Hematopoietic multipotent progenitor cell (in vitro differentiated cells): ENCODE measurements at places on chromosomes 11 and 22. TPM values are rescaled to one million over a fixed set of nuclear protein-coding genes. Genes with fewer than 3 reads are reported as not detected.

DNA sequence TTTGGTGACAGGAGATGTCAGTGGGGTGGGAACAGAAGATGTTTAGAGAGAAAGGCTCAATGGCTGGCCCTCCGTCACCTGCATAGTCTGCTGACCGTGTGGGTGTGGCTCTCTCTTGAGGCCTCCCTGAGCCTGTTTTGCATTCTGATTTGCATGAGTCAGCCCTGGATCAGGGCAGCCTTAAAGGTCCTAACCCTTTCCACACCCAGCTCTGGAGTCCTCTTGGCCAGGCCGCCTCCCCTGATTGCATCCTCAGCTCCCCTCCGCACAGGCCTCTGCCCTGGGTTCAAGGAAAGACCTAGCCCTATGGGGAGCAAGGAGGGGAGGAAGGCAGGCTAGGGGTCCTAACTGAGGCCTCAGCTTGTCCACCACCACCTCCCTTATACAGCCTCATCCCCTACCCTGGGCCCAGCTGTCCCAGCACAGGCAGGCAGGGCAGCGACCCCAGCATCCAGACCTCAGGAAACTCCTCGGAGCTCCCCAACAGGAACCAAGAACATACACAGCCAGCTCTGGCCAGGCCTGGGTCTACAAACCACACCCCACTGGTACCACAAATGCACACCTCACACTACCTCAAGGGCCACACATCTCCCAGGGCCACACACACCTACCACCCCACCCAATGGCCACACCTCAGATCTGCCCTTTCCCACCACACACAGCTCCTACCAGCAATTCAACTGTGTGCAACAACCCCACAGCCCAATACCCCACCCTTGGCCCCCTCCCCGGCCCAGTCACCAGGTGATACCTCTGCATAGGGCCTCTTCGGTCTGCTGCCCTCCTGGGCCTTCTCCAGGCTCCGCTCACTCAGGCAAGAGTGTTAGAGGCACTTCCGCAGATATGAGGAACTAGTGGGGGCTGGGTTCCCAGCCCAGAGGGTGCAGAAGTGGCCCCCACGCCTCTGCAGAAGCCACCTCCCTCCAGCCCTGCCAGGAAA is 13.7 kb downstream of the ARAP1 start:
- no peak for DNase-seq

DNA sequence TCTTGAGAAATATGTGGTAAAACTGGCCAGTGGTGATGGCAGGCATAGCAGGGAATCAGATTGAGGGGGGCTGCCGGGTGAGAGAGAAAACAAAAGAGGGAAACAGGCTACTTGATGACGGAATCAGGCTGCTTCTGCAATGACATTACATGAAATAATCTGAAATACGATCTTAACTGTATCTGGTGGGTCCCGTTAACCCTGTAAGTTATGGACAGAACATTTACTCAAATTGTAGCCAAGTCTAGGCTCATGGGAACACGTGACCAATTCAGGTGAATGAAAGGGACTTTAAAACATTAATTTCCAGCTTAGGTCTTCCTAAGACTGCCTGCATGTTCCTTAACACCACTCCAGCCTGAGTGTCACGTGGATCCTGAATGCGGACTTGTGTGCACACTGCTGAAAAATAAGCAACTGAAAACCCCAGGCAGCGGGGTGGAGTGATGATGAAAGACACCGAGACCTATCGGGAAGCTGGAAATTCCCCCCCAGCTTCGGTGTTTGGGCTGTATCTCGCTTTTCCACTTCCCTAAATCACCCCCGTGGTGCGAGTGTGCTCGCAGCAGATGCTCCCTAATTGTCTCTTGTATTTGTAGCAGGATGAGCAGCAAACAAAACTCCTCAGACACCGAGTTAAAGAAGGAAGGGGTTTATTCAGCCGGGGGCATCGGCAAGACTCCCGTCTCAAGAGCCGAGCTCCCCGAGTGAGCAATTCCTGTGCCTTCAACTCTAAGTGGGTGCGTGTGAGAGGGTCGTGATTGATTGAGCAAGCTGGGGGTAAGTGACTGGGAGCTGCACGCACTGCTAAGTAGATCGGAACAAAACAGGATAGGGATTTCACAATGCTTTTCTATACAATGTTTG is 145.0 kb upstream of the GRK3 start:
- DNase-seq: no peak

DUSP8 gene
- total RNA-seq: 1.1 TPM

GRCh38 chr11:78706551-78706950 is 131.9 kb upstream of the NARS2 start:
- DNase-seq: no peak

GRCh38 chr11:119993722-119994121 is 144.2 kb downstream of the TRIM29 start:
- DNase-seq: no peak

CALCA gene
- not detected for total RNA-seq

- no peak for DNase-seq
Measured at GRCh38 chr22:26777156-26777801, 119.9 kb downstream of the MIAT start.

GRCh38 chr11:59223611-59224010 is 10.9 kb upstream of the MPEG1 start:
- no peak for DNase-seq

JAML gene
- total RNA-seq: 26.9 TPM

TUBGCP6 gene
- total RNA-seq: 76.7 TPM

DNA sequence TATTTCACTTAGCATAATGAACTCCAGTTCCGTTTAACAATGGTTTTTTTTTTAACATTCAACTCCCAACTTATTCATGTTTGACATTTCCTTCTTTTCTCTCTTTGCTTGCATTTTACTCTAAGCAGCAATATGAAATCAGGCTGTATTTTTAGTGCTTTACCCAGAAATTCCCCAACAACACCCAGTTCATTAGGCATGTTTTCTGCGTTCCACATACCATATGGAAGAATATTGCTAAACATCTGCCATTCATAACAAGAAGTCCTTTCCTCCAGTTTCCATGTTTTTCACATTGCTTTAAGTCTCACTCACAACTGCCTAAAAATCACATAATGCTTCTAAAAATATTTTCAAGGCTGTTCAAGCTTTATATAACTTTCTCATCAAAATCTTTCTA is 45.8 kb downstream of the PLAAT5 start:
- DNase-seq: no peak

DNA sequence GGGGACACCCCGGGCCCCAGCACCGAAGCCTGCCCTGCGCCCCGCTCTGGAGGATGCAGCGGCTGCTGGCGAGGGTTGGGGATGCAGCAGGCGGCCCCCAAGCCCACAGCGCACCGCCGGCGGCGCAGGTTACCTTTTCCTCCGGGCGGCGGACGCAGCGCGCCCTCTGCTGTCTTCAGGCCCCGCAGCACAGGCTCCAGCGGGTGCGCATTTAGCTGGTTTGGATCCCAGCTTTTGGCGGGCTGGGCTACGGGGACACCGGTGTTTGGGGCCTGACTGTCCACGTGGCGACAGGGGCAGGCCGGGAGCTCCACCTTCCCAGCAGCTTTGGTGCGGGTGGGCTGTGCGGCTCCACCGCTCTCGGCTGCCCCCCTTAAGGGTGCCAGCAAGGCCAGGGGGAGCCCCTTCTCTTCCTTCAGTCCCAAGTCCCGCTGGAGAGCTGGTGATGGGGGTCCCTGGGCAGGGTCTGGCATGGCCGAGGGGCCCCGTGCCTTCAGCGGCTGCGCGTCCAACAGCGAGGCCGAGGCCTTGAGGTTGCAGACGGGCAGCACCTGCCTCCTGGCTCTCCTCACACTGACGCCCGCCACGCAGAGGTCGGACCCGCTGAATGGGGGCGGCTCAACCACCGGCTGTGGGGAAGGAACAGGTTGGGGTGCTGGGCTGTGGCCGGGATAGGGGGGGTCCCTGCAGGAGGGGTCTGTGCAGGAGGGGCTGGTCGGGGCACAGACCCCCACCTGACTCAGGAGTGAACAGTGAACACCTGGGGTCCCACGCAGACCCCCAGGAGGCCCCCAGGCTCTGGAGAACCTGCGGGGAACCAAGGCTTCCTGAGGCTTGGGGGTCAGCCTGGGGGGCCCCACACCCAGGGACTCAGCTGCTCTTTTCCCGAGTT is 18.0 kb upstream of the IL17REL start:
- DNase-seq: peak; percentile 69

SSTR3 gene
- total RNA-seq: under 0.01 TPM

DNA sequence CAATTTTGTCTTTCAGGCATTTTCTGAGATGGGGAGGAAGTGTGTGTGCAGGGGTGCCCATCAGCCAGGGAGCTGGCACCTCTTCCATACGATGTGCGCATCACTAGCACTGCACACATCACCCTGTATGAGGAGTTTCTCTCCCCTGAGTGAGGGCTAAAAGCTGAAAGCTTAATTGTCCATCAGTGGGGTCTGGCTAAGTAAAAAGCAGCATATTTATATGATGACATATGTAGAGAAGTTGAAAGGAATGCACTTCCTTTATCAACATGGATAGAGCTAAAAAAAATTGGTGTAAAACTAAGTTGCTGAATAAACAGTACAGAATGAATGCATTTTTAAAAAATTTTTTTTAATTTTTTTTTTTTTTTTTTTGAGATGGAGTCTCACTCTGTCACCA is 4.0 kb downstream of the VSTM5 start:
- DNase-seq: no peak

DNA sequence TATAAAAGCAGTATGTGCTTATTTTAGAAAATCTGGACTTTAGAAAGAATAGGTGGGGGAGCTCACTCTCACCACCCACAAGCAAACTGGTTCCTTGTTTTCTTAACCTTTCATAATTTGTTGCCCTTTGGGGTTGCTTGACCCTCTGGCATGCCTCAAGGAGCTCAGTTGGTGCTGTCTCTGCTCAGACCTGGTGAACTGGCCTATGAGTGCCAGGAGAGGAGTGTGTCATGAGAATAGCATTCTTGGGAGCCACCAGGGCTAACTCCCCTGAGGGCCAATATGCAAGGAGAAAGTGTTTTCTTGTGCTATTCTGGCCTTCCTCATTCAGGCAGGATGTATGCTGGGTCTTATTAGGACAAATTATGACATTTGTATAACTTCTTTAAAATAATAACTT is 21.0 kb upstream of the AMOTL1 start:
- no peak for DNase-seq

- peak; percentile 75 for DNase-seq
Measured at GRCh38 chr11:119106564-119107537, at the start of gene C2CD2L. Gene C2CD2L (plus strand): TSS chr11:119107344. CDS start chr11:119107742, 398 bp downstream.

GRCh38 chr22:38788021-38788816 is 5.7 kb downstream of the DNAL4 start:
- DNase-seq: no peak

- no peak for DNase-seq
Measured at GRCh38 chr22:24681236-24681635, 78.2 kb downstream of the GGT1 start.

GSTP1 gene
- 593 TPM for total RNA-seq
